ENCODE measurements at places on chromosomes 12 and 14.
A peak's percentile ranks its signal among the peaks of the same experiment; 100 is the strongest.

- no peak for DNase-seq
Observed at GRCh38 chr12:95836185-95836609, 22.6 kb upstream of the SNRPF start.

DNA sequence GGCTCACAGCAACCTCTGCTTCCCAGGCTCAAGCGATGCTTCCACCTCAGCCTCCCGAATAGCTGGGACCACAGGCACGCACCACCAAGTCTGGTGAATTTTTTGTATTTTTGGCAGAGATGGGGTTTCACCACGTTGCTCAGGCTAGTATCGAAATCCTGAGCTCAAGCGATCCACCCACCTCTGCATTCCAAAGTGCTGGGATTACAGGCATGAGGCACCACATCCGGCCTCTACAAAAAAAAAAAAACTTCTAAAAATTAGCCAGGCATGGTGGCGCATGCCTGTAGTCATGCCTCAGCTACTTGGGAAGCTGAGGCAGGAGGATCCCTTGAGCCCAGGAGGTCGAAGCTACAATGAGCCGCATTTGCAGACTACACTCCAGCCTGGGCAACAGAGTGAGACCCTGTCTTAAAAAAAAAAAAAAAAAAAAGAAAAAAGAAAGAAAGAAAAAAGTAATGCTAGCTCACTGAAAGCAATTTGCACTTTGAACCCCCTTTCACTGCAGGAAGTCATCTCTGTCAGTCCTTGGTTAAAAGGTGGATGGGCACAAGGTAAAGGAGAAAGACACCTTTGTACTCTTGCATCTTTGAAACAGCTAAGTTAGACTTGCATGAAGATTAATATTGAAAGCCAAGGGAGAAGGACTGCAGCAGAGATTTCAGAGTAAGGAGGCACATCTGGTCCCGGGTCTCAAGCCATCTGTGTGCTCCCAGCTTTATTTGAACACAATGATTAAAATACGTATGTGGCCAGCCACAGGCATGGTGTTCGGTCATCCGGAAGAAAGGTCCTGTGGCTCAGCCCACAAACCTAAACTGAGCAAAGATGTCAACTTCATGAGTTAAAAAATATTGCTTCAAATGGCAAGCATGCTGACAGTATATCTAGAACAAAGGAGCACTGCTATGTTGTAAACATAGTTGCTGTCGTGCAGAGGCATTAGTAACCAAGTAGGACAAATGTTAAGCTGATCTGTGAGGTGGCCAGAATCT is 103.8 kb upstream of the HMGA2 start:
- no peak for DNase-seq

- no peak for DNase-seq
Observed at GRCh38 chr12:127550271-127550670, 716.7 kb upstream of the TMEM132C start.

DNA sequence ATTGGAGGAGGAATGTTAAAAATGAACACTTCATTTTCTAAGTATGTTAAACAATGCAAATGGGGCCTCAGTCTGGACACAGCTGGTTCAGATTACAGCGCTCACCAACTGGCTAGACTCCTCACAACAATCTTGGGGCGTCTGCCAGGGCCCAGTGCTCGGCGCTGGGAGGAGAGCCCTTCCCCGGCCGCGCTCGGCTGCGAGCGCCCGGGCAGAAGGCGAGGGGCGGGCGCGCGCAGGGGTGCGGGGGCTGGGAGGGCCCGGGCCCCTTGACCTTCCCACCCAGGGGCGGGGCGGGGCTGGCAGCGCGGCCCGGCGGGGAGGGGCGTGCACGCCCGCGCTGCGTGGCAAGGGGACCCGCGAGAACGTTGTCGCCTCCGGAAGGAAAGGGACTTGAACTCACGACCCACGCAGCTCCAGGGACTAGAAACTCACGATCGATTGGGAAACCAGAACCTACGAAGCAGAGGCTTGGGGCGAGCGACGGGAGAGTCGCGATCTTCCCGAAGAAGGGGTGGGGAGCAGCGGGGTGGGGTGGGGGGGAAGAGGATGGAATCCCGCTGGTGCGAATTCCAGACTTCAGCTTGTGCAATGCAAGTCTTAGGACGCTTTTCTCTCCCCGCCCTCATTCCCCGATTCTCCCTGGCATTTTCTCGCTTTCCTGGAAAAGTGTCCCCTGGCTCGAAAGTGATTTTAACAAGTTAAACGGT is at the start of gene FBLN5:
FBLN5 (minus strand) TSS at position 220 of the 710 bp plus-strand sequence. CDS start 465 bp downstream, outside the sequence.
- DNase-seq: peak; percentile 27

GRCh38 chr14:57326253-57326652 is 57.5 kb downstream of the AP5M1 start:
- DNase-seq: no peak

GRCh38 chr14:77458249-77458950 is 507 bp downstream of the AHSA1 start:
- DNase-seq: peak; percentile 28

- DNase-seq: no peak
Observed at GRCh38 chr12:52524241-52524897, 4.2 kb upstream of the KRT5 start.

DNA sequence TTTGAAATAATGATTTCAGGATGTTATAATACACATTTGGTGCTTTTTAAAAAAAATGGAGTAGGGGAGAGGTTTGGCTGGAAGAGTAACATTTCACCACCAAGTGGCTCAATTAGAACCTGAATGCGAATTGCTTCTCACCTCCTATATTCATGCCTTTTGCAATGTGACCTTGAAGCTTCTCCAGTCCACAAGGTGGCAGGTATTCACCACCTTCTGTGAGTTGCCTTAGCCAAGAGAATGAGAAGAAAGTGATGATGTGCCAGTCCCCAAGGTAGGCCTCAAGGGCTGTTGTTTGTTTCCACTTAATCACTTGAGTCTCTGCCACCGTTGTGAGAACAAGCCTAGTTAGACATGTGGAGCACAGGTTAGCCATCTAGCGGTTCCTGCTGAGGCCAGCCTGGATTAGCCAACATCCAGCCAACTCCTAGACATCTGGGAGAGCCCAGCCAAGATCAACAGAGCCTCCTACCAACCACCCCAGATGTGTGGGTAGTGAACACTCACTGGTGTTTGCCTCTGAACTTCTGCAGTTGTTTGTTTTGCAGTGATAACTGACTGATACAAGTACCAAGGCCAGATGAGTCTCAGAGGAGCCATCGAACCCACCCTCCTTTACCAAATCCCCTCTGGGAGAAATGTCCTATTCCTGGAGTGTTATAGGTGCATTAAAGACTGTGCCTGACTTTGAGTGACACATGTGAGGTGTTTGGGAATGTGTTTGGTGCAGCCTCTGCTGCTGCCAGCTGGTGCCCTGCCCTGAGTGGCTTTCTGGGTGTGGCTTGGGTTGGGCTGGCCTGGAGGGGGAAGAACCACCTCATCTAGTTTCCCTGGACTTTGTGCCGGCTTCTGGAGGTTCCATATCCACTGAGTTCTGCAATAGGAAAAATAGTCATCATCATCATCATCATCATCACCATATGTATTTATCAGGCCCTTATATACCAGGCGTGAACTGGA is 132.5 kb upstream of the RFLNA start:
- no peak for DNase-seq

GRCh38 chr14:91027561-91027960 is 32.9 kb downstream of the RPS6KA5 start:
- no peak for DNase-seq

- DNase-seq: no peak
Observed at GRCh38 chr12:119594772-119595445, 1.3 kb downstream of the TMEM233 start.

DNA sequence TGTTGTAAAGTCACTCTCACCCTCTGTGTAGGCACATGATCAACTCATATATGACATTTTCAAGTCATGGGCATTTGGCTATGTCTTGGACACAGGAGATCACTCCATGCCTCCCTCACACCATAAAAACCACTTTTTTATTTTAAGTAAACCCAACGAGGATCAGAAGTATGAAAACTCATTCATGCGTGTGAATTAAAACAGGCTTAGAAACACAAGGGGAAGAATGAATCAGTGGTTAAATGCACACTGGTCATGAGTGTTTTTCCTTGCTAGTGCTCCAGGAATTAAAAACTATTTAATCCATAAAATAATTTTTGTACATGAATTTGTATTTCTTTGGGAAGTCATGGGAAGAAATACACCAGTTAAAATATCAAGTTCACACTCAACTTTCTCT is 198.4 kb downstream of the GALC start:
- DNase-seq: no peak

DNA sequence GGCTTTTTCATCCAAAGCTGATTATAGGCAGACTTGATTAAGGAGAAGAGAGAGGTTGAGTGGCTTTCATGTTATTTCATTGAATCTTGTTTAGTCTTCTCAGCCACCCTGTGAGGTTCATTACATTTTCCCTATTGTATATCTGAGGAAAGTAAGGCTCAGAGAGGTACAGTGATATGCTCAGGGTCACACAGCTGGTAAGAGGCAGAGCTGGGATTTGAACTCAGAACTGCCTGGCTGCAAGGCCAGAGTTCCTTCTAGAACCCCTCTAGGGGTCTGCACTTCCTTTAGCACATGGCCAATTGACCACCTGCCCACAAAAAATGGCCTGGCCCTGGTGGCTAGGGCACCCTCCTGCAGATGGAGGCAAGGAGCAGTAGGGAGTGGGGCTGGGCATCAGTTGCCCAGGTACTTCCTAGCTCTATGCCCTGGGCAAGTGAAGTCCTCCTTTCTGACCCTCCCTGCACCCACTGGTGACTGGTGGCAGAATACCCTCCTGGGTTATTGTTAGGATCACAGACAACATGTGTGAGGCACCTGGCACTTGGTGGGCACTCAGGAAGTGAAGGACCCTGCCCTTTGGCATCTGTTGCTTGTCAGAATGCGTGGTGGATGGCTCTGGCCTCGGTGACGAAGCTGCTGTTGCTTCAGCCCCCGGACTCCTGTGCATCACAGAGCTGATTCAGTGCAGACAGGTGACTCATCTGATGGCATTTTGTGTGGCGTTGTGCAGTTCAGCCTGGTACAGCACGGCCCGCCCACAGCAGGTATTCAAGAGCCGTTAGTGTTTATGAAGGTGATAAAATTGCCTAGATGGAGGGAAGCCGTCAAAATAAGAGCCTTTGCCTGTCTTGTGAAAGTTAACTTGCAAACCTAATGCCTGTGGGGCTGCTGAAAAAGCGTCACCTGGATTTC is 115.8 kb downstream of the SLC25A47 start:
- no peak for DNase-seq

DNA sequence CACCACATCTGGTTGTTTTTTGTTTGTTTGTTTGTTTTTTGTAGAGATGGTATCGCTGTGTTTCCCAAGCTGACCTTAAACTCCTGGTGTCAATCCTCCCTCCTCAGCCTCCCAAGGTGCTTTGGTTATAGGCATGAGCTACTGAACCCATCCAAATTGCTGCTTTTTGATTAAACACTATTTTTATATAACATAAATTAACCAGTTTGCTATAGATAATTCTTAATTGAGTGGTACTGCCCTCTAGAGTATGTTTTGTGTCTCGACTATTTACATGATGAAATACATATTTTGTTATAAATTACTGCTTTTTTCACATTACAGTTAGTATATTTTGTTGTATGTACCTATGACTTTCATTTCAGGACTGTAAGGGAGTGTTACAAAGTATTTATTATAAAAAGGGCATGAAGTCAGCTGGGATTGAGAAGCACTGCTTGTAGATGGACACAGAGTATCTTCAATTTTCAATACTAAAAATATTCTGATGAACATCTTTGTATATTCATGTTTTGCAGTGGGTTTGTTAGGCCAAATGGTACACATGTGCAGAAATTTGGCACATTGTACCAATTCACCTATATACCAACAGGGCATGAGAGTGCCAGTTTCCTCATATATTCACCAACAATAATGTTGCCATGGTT is 14.9 kb upstream of the SCAF11 start:
- DNase-seq: peak; percentile 34

- DNase-seq: no peak
Observed at GRCh38 chr12:111239235-111239634, 129.7 kb downstream of the PHETA1 start.

GRCh38 chr12:123973552-123974341 is 732 bp downstream of the ZNF664 start:
- DNase-seq: peak; percentile 10

DNA sequence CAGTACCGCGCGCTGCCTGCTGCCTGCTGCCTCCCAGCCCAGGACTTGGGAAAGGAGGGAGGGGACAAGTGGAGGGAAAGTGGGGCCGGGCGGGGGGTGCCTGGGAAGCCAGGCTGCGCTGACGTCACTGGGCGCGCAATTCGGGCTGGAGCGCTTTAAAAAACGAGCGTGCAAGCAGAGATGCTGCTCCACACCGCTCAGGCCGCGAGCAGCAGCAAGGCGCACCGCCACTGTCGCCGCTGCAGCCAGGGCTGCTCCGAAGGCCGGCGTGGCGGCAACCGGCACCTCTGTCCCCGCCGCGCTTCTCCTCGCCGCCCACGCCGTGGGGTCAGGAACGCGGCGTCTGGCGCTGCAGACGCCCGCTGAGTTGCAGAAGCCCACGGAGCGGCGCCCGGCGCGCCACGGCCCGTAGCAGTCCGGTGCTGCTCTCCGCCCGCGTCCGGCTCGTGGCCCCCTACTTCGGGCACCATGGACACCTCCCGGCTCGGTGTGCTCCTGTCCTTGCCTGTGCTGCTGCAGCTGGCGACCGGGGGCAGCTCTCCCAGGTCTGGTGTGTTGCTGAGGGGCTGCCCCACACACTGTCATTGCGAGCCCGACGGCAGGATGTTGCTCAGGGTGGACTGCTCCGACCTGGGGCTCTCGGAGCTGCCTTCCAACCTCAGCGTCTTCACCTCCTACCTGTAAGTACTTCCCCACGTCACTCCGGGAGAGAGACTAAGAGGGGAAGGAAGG is at the start of gene LGR5:
LGR5 (plus strand) TSS at position 186 of the 732 bp plus-strand sequence; CDS start at position 469, 283 bp downstream.
- DNase-seq: no peak

DNA sequence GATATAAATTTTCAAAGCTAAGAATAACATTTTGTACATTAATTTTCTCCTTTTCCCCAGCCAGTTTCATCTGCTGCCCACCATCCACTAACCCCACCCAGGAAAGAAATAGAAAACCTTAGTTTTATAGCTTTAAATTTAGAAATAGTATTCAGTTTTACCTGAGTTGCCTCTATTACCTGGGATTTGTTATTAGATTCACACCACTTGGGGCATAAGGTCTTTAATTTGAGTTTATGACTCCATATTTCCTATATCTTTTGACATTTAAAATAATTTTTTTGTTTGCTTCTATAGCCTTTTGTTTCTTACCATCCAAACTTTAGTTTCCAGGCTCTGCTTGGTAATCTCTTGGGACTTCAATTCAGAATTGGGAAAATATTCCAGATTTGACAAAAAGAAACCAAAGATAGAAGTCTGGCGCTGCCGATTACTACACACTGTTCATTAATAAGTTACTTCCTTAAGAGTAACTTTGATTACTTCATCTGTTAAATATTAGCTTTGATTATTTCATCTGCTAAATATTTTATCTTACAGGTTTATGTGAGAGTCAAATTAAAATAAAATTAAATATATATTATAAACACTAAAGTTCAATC is 485.5 kb upstream of the FOXG1 start:
- DNase-seq: no peak

GRCh38 chr12:105538880-105539279 is 208.4 kb downstream of the C12orf75 start:
- DNase-seq: no peak

GRCh38 chr12:21526721-21527345 is 737 bp downstream of the SPX start:
- no peak for DNase-seq
